ENCODE measurements at places on chromosomes 12 and 14.

DNA sequence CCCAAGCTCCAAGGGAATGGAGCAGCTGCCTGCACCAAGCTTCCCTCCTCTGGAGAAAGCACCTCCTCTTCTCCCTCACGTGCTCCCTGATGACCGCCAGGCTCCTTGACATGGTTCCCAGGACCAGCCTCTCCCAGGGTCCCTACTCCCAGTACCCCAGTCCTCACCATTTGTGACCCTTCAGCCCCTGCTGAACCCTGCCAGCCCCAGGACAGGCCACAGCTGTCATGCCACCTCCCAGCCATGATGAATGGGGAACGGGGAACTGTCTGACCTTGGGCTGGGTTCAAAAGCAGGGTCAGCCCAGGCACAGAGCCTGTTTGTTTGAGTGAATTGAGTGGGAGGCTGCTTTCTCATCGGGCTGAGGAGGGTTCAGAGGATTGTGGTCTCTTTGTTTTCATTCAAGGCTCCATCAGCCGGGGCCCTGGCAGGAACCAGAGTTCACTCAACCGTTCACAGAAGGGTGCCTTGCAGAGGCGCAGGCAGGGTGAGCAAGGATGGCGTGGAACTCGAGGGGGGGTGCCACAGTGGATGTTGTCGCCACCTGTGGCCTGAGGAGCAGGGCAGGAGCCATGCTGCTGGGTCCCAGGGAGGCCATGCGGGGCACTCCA is 344.5 kb upstream of the SFSWAP start:
- DNase-seq, result no peak

DNA sequence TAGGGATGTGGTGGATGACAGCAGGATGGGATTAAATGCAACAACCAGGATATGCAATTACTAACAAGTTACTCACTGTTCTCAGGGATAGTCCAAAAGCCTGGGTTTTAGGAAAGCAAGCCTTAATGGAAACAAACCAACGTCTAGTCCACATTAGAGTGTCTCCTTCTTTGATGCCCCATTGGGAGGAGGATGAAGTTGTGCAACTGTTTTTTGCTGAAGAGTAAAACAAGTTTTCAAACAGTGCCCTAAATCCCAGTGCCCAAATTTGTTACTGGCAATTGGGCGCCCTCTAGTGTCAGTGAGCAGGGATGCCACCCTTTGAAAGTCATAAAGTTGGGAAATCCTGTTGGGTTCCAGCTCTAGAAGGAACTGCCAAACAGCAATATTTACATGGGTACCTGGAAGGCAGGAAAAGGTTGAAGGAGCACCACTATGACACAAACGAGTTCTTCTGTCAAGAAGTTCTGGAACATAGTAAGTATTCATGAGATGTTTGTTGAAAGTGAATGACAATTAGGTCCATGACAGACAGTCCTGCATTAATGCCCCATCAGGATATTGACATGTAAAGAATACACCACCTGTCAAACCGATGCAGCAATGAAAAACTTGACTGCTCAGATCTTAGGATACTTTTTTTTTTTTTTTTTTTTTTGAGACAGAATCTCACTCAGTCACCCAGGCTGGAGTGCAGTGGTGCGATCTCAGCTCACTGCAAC is 11.1 kb upstream of the DPF3 start:
- no peak for DNase-seq

GRCh38 chr14:61335671-61336275 is 14.4 kb downstream of the PRKCH start:
- no peak for DNase-seq

DNA sequence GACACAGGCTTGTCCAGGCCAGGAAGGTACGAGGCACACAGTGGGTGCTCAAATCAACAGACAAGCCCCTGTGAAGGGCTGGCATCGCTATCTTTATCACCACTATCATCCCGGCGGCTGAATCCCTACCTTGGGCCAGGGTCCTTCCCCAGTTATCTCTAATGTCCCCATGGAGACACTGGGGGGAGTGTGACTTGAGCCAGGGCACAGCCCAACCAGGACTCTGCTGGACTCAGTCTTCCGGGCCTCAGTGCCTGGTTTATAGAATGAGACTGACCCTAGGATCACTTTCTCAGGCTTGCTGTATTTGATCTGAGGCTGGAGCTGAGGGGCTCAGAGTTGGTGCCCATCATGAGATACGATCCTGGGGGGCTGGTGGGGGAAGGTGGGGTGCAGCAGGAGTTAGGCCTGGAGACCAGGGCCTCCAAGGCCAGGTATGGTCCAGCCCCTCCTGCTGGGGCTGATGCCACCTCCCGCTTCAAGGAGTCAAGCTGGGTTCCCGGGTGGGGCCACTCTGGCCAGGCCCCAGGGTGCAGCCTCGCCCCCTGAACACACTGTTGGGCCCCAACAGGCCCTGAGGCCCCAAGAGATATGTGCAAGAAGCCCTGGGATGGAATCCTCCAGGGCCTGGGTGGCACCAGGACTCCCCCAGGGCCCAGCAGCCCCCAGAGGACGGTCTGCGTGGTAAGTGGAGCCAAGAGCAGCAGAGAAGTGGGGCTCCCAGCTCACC is 11.8 kb downstream of the BEGAIN start:
- DNase-seq, result no peak

GRCh38 chr12:62078020-62078419 is 182.2 kb upstream of the USP15 start:
- no peak for DNase-seq

- DNase-seq, result peak; percentile 51
Measured at GRCh38 chr12:92505254-92506231, 197.2 kb upstream of the PLEKHG7 start.

DNA sequence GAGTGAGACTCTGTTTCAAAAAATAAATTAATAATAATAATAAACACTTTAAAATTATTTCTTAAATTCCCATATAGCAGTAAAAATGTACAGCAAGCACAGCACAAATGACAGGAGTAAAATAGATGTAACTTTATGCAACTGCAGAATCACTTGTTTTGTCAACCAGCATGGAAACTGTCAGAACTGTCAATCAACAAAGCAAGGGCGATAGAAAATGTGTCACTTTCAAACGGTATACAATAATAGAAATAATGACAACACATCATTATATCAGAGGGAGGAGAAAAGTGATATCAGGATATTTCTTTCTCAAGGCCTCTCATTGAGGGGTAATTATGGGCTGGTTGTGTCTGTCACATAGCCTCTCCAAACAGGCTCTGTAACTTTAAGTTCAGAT is 68.2 kb downstream of the KLHL28 start:
- DNase-seq, result no peak

GRCh38 chr12:12482959-12483358 is 79.7 kb downstream of the DUSP16 start:
- no peak for DNase-seq

DNA sequence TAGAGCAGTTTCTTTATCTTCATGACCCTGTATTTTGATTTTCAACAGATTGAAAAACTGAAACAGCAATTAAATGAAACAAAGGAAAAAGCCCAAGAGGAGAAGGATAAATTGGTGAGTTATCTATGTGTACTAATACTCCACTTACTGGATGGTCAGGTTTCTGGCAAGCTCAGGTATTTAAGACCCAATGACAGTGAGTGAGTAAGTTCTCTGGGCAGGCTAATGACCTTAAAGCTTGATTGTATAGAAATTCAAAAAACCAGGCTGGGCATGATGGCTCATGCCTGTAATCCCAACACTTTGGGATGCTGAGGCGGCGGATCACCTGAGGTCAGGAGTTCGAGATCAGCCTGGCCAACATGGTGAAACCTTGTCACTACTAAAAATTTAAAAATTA is 10.0 kb downstream of the BBOF1 start:
- DNase-seq, result no peak

DNA sequence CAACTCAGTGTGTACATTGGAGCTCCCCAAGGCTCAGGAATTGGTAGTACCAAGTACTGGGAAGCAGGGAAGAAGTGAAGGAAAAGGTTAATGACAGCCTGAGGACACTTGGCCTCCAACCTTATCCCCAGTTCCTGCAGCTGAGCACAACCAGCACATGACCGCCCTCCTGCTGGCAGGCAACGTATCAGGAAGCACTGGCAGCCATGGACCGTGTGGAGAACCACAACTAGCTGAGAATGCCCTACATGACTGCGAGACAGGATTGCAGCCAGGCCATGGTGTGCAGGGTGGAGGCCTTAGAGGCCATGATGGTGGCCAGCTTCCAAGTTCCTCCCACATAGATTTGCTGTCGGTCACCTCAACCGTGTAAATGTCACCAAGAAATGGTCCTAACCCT is 26.8 kb downstream of the PYGL start:
- no peak for DNase-seq

GRCh38 chr14:72560331-72560730 is 333.6 kb downstream of the DPF3 start:
- no peak for DNase-seq

DNA sequence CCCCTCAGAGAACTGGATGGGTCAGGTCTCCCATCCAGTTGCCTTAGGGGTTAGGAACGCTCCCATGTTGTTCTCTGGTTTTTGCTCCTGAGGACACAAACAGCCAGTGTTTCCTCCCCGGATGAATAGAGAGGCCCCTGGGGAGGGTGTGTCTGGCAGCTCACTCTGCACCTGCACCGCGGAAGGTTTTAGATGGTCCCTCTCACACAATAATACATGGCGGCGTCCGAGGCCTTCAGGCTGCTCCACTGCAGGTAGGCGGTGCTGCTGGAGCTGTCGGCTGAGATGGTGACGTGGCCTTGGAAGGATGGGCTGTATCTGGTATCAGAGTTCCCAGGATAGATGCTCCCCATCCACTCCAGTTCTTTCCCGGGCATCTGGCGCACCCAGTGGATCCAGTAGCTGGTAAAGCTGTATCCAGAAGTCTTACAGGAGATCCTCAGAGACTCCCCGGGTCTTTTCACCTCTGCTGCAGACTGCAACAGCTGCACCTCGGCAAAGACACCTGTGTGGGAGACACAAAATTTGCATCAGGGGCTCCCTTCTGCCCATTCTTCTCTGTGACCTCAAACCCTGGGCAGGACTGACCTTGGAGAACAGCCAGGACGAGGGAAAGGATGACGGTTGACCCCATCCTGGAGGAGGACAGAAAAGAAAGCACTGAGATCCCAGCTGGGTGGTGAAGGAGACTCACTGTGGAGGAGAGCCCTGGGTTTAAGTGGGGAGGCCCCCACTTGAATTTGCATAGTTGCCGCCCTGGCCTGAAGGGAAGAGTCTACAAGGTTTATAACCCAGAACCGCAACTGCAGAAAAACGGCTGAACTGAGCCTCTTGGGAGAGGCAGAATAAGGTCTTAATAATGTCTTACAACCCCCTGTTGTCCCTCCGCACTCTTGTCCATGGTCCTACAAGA is 1324.8 kb downstream of the TMEM121 start:
- no peak for DNase-seq

- no peak for DNase-seq
Measured at GRCh38 chr14:92726135-92726932, 22.1 kb downstream of the LGMN start.

GRCh38 chr12:103705927-103706326 is 118.9 kb downstream of the STAB2 start:
- no peak for DNase-seq

GRCh38 chr12:118356809-118357256 is 15.9 kb downstream of the TAOK3 start:
- no peak for DNase-seq

GRCh38 chr14:55454264-55455002 is 14.0 kb upstream of the TBPL2 start:
- DNase-seq, result no peak

GRCh38 chr12:43653289-43653915 is 101.4 kb upstream of the ADAMTS20 start:
- no peak for DNase-seq

GRCh38 chr12:48545833-48546469 is 20.5 kb downstream of the OR8S1 start:
- no peak for DNase-seq

DNA sequence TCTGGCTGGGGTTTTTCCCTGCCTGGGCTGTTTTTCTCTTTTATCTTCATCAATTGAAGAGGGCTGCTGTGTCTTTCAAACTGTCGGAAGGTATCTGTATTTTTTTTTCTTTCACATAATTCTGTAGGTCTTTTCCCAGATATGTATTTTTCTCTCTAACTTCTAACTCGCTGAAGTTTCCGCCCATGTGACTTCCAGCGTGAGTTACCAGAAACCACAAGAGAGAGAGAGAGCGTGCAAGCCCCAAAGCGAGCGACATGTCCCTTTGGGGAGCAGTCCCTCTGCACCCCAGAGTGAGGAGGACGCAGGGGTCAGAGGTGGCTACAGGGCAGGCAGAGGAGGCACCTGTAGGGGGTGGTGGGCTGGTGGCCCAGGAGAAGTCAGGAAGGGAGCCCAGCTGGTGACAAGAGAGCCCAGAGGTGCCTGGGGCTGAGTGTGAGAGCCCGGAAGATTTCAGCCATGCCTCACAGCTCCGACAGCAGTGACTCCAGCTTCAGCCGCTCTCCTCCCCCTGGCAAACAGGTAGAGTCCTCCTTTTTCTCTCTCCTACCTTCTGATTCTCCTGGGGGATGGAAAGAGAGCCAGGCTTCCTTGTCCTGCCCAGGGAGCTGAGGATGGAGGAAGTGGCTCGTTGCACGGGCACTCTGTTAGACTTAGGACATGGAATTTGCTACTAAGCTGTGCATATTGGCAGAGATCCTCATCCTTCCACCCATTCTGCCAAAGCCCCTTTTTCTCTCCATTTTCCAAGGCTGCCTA is at the start of gene BATF:
Gene BATF, plus strand, starts transcription at position 246 of the 759 bp plus-strand sequence. Its CDS starts 214 bp downstream, at position 460.
- DNase-seq, result peak; percentile 71

GRCh38 chr12:15212930-15213329 is 8.3 kb downstream of the RERG start:
- DNase-seq, result no peak

- DNase-seq, result no peak
Measured at GRCh38 chr14:21455592-21455911, 371 bp downstream of the CHD8 start.

- DNase-seq, result no peak
Measured at GRCh38 chr12:18521461-18521860, 216.4 kb downstream of the PLCZ1 start.

DNA sequence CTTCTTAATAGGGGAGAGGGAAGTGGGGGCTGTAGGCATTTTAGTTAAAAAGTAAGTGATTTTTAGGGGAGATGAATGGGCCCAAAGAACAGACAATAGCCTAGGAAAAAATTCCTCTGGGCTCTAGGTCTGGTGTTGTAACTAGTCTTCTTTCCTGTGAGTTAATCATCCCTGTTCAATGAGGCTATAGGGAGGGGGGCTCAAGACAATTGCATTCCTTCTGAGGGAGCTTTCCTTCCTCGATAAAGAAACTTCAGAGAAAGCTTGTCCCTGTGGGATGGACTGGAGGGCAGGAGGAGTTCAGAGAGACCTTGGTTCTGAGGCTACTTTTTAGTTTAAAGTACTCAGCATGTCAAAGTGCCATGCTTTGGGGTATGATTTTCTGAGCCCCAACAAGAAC is 127.2 kb downstream of the BBS10 start:
- DNase-seq, result no peak

DNA sequence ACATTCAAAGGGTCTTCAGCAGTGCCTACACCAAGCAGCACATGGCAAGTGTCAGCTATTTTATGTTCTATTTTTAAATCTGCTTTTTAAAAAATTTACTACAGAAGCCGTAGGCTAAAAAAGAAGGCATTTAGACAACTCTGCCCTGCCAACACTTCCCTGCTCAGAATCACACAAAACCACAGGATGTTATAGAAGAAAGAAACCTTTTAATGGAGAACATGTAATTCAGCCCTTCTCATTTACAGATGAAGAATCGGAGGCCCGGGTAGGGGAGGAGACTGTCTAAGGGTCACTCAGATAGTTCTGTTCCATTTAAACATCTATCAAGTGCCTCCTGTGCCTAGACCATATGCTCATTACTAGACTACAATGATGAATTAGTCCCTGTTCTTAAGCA is 171.8 kb upstream of the NTF3 start:
- DNase-seq, result no peak

Data from stimulated activated CD4-positive, alpha-beta T cell treated with anti-CD3 and anti-CD28 coated beads, Interleukin-1b, Interleukin-23, amount 100 ng/mL, for 4 hours (primary cell).